ENCODE measurements at places on chromosomes 5 and 9. TPM values are rescaled to one million over a fixed set of nuclear protein-coding genes. Genes with fewer than 3 reads are reported as not detected.

DNA sequence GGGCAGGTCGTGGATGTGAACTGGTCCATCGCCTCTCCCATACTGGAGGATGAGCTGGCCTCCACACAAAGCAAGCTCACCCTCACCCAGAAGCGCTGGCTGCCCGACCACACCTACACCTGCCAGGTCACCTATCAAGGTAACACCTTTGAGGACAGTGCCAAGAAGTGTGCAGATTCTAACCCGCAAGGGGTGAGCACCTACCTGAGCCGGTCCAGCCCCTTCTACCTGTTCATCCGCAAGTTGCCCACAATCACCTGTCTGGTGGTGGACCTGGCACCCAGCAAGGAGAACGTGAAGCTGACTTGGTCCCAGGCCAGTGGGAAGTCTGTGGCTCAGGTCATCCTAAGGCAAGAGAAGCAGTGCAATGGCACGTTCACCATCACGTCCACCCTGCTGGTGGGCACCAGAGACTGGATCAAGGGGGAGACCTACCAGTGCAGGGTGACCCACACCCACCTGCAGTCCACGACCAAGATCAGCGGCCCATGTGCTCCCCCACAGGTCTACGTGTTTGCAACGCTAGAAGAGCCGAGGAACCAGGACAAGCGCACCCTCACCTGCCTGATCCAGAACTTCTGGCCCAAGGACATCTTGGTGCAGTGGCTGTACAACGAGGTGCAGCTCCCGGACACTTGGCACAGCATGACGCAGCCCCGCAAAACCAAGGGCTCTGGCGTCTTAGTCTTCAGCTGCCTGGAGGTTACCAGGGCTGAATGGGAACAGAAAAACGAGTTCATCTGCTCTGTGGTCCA lies 71.3 kb downstream of the INSL6 start:
- no peak overlapping the region for H3K4me3 ChIP-seq
- DNase-seq = no peak
- peaks cover 14% of the 10 kb centered on the region for H3K36me3 ChIP-seq
- H3K27ac ChIP-seq = no peak overlapping the region

DNA sequence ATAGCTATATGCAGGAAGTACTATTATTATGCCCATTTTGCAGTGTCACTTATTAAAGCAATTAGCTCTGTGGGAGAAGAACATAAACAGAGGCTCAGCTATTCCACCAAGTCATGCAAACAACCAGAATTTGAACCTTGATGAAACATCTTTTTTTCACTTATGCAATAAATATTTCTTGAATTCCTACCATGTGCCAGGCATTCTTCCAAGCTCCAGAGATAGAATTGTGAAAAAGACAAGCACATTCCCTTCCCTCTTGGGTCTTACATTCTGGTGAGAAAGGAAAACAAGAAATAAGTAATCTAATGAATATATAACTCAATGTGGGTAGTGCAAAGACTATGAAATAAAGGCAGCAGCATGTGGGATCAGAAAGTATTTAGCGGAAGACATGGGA lies 32.1 kb upstream of the ADRB2 start:
- H3K27ac ChIP-seq = no peak overlapping the region
- no peak for DNase-seq
- H3K36me3 ChIP-seq = no peaks in the 10 kb centered on the region

Gene RIOK2
- total RNA-seq = 39.8 TPM

- H3K27me3 ChIP-seq = peaks cover 5% of the 10 kb centered on the region
- no peak for DNase-seq
- peaks cover 13% of the 10 kb centered on the region for H3K4me1 ChIP-seq
- no peak overlapping the region for H3K27ac ChIP-seq
These were observed 6.2 kb upstream of the TMEM141 start for GRCh38 chr9:136784997-136785361.

DNA sequence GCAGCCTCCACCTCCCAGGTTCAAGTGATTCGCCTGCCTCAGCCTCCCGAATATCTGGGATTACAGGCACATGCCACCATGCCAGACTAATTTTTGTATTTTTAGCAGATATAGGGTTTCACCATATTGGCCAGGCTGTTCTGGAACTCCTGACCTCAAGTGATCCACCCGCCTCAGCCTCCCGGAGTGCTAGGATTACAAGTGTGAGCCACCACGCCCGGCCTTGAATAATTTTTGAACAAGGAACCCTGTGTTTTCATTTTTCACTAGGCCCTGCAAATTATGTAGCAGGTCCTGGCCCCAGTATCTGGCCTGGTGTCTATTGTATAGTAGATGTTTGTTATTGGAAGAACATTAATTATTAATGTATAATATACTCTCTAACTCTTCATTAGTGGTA lies 140.7 kb downstream of the PIK3R1 start:
- no peak for DNase-seq
- H3K27me3 ChIP-seq = no peaks in the 10 kb centered on the region
- H3K36me3 ChIP-seq = no peaks in the 10 kb centered on the region
- H3K4me3 ChIP-seq = no peak overlapping the region

Gene UNC13B
- 0.94 TPM for total RNA-seq

GRCh38 chr5:139046551-139046950 lies 151.6 kb downstream of the SIL1 start:
- H3K36me3 ChIP-seq = peaks cover 7% of the 10 kb centered on the region
- no peaks in the 10 kb centered on the region for H3K4me1 ChIP-seq
- no peak for DNase-seq
- H3K4me3 ChIP-seq = no peak overlapping the region
- H3K27me3 ChIP-seq = no peaks in the 10 kb centered on the region

DNA sequence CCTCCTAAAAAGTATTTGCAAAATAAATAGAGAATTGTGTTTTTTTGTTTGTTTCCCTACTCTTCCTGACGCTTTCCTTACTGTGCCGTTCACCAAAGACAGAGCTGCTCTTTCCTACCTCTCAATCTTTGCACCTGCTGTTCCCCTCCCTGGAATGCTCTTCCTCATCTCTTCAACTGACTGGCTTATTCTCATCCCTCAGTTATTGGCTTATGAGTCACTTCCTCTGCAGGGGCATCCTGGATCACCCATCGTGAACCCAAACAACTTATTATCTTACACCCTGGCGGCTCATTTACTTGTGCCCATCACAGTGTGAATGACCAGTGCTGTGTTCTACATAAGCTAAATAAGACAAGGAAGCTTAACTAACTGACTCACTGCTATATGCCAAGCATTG lies 36.1 kb upstream of the CCNG1 start:
- no peak overlapping the region for H3K4me3 ChIP-seq
- no peaks in the 10 kb centered on the region for H3K36me3 ChIP-seq
- no peaks in the 10 kb centered on the region for H3K4me1 ChIP-seq
- no peak overlapping the region for H3K27ac ChIP-seq
- no peaks in the 10 kb centered on the region for H3K27me3 ChIP-seq

DNA sequence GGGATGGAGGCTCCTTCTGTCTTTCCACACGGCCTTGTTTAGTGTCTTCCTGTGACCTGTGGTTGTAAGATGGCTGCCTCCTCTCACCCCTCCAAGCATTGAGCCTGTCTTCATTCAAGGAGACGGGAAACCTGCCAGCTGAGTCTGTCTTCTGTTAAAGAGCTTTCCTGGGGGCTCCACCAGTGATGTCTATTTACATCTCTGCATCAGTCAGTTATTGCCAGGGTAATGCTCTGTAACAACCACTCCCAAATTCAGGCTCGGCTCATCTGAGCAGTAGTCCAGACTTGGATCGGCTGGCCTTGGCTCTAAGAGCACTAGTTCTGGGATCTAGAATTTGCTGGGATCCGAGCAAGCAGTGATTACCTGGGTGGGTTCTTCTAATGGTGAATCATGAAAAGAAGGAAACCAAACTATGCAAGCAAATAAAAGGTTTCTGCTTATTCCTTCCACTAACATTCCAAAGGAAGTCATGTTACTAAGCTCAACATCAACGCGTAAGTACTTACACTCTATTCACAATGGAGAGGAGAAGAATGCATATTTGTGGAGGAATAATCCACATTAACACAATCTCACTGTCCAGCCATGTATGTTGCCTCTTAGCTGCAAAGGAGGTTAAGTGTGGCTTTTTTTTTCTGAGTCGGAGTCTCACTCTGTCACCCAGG lies 61.7 kb downstream of the GALNT12 start:
- no peaks in the 10 kb centered on the region for H3K4me1 ChIP-seq
- no peak for DNase-seq

DNA sequence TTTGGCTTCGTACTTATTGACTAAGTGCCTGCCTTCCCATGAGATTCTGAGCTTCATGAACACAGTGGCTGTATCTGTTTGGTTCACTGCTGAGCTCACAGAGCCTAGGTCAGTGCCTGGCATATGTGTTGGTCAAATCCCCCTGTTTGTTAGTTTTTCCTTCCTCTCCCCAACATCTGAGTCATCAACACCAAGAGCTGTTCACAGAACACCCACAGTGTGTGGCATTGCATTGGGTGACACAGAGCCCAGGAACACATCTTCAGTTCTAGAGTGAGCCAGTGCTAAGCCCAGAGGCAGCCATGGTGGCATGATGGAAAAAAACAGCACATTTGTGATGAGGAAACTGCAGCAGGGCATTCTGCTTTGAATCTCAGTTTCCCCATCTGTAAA lies 294.6 kb downstream of the SEC61B start:
- H3K4me1 ChIP-seq = peaks cover 35% of the 10 kb centered on the region
- DNase-seq = no peak
- peaks cover 13% of the 10 kb centered on the region for H3K27me3 ChIP-seq
- H3K27ac ChIP-seq = no peak overlapping the region

Gene PDE8B
- total RNA-seq = not detected

DNA sequence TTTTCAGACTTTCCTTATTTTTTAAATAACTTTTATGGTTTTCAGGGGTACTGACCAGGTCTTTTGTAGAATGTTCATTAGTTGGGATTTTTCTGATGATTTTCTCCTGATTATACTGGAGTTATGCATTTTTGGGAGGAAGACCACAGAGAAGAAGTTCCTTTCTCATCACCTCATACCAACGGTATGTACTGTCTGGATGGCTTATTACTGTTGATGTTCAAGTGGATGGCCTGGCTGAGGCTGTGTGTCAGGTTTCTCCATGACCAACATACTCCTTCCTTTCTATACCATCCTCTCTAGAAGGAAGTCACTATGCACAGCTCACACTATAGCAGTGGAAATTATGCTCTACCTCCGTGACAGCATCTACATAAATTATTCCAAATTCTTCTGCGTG lies 71.1 kb upstream of the NR3C1 start:
- H3K4me3 ChIP-seq = no peak overlapping the region
- no peaks in the 10 kb centered on the region for H3K36me3 ChIP-seq
- H3K27me3 ChIP-seq = no peaks in the 10 kb centered on the region
- H3K27ac ChIP-seq = no peak overlapping the region
- DNase-seq = no peak

Gene PCDHGA3
- total RNA-seq = not detected

- peaks cover 6% of the 10 kb centered on the region for H3K4me1 ChIP-seq
- H3K36me3 ChIP-seq = no peaks in the 10 kb centered on the region
- H3K4me3 ChIP-seq = no peak overlapping the region
- peaks cover 9% of the 10 kb centered on the region for H3K27me3 ChIP-seq
- DNase-seq = no peak
These were observed 54.4 kb downstream of the CMYA5 start for GRCh38 chr5:79743846-79744605.

DNA sequence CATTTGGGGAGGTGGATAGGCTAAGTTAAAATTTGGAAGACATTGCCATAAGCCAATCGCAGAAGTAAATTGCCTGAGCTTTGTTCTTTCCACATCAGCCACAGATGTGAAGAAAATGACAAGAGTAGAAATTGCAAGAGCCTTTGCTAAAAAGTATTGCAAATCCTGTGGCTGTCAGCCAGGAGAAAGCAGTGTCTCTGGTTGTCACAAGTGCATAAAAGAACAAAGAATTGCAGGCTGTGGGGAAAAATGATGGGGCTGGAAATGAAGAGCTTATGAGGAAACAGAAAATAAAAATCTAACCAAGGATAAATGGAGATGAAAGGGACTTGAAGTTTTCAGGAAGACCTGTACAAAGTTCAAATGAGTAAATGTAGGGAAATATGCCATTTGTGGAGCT lies 344.8 kb downstream of the CSNK1G3 start:
- H3K36me3 ChIP-seq = no peaks in the 10 kb centered on the region
- no peaks in the 10 kb centered on the region for H3K4me1 ChIP-seq
- no peak overlapping the region for H3K4me3 ChIP-seq
- DNase-seq = no peak

Gene PDZD2
- 1.2 TPM for total RNA-seq

Gene LURAP1L
- total RNA-seq = not detected

DNA sequence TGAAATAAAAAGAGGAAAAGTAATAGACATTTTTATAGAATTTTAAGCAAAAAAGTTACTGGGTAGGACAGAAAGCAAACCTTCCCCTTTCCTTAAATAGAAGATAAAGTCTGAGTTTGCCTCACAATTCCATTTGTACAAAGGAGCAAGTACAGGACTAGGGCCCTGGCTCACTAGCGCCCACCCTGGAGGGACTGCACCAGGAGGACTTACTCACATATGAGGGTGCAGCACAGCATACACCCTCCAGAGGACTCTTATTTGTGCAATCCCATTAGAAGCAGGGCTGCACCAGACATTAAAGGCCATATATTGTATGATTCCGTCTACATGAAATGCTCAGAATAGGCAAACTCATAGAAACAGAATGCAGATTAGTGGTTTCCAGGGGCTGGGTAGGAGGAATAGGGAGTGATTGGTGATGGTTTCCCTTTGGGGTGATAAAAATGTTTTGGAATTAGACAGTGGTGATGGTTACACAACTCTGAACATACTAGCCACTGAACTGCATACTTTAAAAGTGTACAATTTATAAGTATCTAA lies 4.5 kb downstream of the REEP5 start:
- H3K27ac ChIP-seq = no peak overlapping the region
- no peak for DNase-seq
- peaks cover 72% of the 10 kb centered on the region for H3K4me1 ChIP-seq
- no peaks in the 10 kb centered on the region for H3K27me3 ChIP-seq
- peak overlapping the region; percentile 70 for H3K4me3 ChIP-seq

DNA sequence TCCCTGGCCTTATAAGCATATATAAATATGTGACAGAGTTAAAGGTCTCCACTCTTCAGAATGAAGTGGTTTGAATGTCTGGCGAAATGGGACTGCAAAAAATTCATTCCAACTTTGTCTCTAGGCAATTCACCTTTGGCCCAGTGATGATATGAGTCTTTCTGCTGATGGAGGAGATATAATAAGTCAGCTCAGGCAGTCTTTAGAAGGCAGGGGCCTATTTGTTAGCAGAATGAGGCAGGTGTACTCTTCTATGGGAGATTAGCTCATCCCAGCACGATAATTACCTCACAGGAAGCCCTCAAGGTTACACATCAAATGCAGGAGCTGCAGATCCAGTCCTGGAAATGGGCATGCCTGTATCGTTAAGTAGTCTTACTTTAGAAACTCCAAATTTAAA lies 300.5 kb downstream of the NR2F1-AS1 start:
- no peak for DNase-seq
- no peaks in the 10 kb centered on the region for H3K4me1 ChIP-seq
- no peak overlapping the region for H3K27ac ChIP-seq
- no peaks in the 10 kb centered on the region for H3K36me3 ChIP-seq
- H3K4me3 ChIP-seq = no peak overlapping the region

GRCh38 chr9:76932265-76932664 lies 26.4 kb upstream of the PRUNE2 start:
- no peaks in the 10 kb centered on the region for H3K4me1 ChIP-seq
- no peak for DNase-seq
- H3K27ac ChIP-seq = no peak overlapping the region
- H3K27me3 ChIP-seq = peaks cover 5% of the 10 kb centered on the region
- no peaks in the 10 kb centered on the region for H3K36me3 ChIP-seq

Gene SPAAR
- total RNA-seq = not detected

- DNase-seq = no peak
- H3K27me3 ChIP-seq = no peaks in the 10 kb centered on the region
- H3K4me3 ChIP-seq = no peak overlapping the region
- H3K27ac ChIP-seq = no peak overlapping the region
These were observed 14.8 kb downstream of the ASPN start for GRCh38 chr9:92467511-92467910.
